Activated CD4-positive, alpha-beta T cell treated with anti-CD3 and anti-CD28 coated beads, Interleukin-2, amount 50 U/mL, for 16 hours (primary cell): ENCODE measurements at places on chromosomes 13 and 19.

GRCh38 chr13:98142380-98143156 is at the start of gene FARP1:
FARP1 (plus strand) TSS chr13:98143094; CDS start chr13:98213243, 70,149 bp downstream.
- DNase-seq: peak; percentile 21

GRCh38 chr13:84439108-84439507 is 556.8 kb upstream of the SLITRK1 start:
- DNase-seq: no peak

DNA sequence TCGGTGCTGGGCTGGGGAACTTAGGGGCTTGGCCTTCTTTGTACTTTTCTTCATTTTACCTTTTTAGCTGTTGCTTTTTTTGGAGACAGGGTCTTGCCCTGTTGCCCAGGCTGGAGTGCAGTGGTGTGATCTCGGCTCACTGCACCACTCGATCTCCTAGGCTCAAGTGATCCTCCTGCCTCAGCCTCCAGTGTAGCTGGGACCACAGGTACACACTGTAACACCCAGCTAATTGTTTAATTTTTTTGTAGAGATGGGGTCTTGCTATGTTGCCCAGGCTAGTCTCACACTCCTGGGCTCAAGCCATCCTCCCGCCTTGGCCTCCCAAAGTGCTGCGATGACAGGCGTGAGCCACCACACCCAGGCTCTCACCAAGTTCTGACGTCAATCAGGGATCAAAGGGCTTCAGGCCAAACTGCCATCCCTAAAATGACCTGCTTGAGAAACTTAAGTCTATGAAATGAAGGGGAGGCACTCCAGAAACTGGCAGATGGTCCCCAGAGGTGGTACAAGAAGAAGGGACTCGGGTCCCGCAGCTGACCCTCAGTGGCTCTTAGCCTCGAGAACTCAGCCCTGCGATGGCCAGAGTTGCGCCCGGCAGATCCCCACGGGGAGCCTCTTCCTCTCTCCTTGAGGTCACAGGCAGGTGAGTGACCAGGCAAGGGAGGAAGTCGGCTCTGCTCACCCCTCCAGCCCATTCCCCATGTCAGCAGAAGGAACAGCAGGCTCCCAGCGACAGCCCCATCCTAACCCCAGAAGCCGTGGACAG is 61.7 kb downstream of the GNG7 start:
- DNase-seq: no peak

GRCh38 chr19:33778089-33778791 is 18.4 kb upstream of the KCTD15 start:
- DNase-seq: peak; percentile 85

GRCh38 chr13:77533875-77534788 is 1.4 kb upstream of the SCEL start:
- DNase-seq: no peak

DNA sequence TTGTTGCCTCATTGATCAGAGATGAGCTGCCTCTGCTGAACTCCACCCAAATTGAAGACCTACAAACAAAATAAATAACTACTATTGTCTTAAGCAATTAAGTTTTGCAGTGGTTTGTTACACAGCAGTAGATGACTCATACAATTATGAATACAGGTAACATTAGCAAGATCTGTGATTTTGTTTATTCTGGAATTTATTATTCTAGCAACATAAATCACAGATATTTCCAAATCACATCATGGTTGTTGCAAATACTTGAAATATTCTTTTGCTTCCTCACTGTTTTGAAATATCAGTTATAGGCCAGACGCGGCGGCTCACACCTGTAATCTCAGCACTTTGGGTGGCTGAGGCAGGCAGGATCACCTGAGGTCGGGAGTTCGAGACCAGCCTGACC is 13.1 kb upstream of the LMTK3 start:
- no peak for DNase-seq

DNA sequence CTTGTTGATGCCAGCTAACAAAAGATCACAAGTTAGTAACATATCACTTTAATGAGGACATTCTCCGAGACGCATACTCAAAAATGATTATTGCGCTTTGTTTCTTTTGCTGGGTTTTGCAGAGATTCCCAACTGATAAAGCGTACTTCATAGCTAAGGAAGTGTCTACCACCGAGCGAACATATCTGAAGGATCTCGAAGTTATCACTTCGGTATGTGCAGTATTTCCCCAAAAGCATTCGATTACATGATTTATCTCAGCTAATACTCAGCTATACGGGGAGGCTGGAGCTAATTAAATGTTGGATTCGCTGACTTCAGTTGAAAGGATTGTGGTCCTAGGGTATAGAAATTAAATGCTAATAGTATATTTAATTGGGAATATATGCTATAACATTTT is 166.3 kb downstream of the STK24 start:
- no peak for DNase-seq

- DNase-seq: no peak
These were observed 161.6 kb downstream of the RNF17 start for GRCh38 chr13:24925318-24926231.

DNA sequence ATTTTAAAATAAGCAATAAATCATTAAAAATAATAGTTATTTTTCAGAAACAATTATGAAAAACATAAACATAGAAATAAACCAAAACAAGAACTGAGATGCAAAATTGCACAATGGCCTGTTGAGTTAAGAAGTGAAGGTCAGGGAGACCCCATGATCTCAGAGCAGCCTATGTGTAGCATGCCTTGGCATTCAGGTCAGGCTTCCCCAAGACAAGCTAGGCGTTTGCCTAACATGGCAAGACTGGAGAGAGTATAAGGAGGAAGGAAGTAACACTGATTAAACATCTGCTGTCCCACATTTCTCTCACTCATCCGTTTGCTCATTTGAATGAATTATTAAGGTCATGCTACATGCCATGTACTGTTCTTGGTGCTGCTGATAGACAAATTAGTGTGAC is 291.8 kb downstream of the TSHZ3 start:
- DNase-seq: no peak

DNA sequence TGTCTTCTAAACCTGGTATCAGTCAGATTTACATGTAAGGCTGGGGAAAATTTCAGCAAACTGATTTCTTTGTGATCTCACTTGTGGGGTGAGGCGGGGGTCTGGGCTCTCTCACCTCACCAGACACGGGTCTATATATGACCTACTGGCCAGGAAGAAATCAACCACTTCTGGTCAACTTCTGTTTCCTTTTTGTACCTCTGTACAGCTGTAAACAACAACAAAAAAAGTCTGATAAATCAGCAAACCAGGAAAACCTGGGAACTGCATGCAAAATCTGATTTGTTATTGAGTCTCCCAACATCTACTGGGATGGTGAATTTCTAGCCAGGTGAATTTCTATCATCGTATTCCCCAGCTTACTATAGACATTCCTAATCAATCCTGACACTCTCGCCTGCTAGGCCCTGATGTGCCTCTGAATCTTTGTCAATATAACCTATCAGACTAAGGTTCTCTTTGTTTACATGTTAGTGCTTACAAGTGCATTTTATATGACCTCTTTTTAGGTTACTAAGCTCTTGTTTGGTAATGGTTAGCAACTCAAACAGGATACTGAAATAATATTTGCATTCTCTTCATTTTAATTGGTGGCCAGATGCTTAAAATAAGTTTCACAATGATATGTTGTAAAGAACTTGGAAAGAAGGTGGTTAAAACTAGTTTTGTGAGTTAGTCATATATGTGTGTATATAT is 77.7 kb downstream of the LRRC63 start:
- no peak for DNase-seq

- DNase-seq: no peak
These were observed 275.6 kb downstream of the KLF5 start for GRCh38 chr13:73334445-73334844.

- no peak for DNase-seq
These were observed 19.3 kb upstream of the DPP9 start for GRCh38 chr19:4742723-4743646.

- DNase-seq: peak; percentile 43
These were observed 89.5 kb upstream of the RFC3 start for GRCh38 chr13:33728271-33729037.

DNA sequence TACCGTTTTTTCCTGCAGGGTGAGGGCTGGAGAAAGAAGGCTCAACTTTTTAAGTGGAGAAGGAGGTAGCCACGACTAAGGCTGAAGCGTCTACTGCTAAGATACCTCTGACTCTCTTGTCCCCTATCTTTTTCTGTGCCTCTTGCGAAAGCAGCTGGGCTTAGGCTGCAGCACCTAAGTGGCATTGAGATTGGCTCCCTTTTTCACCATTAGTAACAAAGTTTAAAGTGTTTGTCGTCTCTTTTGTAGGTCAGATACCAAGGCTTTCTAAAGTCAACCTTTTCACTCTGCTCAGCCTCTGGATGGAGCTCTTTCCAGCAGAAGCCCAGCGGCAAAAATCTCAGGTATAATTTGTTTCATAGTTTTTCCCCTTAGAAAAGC is 887 bp downstream of the CDADC1 start:
- peak; percentile 9 for DNase-seq

DNA sequence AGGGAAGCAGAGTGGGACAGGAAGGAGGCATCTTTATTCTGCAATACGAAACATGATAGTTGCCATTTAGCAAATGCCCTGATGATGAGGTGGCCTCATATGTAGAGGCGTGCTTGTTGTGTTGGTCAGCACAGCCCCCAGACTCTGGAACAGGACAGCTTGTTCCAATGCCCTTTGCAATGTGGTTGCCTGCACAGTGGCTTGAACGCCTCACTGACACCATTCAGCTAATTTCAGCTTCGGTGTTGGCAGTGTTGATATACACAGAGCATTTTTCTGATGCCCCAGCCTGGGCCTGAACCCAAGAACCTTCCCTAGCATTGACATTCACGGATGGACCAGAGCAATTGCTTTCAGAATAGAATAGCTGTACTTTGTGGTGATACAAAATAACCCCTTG is 133.3 kb downstream of the HS6ST3 start:
- DNase-seq: no peak

GRCh38 chr19:7500811-7501450 is 12.1 kb upstream of the PEX11G start:
- peak; percentile 65 for DNase-seq

DNA sequence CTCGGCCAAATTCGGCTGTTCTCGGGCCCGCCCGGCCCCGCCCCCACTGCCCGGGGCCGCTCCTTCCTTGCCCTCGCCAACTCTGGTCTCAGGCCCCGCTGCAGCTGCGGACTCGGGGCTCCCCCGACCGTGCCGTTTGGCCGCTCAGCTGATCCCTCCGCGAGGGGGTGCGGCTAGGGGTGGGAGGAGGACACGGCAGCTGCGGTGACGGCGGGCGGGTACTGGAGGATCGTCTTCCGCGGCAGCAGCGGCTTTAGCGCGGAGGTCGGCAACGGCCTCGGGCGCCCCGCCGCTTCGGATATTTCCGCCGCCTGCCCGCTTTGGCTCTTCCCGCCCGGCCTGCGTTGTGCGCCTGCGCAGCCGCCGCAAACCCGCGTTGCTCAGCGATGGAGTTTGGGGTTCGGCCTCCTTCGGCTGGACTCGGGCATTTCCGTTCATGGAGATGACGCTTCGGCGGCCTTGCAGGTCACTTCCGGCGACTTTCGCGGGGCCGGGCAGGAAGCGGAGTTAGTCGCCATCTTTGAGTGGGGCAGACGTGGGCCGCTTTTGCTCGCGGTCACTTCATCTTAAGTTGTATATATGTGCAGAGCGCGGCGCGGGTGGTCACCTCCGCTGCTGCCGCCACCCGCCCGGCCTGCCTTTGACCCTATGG is 338 bp upstream of the UBE2M start:
- DNase-seq: peak; percentile 100

DNA sequence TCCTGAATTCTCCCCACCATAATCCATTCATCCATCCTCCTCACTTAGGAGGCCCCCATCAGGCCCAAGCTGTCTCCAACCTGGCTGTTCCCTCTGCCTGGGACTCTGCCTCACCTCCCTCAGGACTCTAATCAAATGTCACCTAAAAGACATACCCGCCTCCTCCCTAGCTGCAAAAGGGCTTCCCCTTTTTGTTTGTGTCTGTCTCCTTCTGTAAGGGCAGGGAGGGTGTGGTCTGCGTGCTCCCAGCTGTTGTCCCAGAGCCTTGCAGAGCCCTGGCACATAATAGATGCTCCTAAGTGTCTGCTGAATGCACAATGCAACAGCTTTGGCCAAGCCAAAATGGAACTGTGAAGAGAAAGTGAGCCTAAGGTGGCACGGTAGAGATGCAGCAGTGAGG is 4.4 kb downstream of the TRIR start:
- no peak for DNase-seq

DNA sequence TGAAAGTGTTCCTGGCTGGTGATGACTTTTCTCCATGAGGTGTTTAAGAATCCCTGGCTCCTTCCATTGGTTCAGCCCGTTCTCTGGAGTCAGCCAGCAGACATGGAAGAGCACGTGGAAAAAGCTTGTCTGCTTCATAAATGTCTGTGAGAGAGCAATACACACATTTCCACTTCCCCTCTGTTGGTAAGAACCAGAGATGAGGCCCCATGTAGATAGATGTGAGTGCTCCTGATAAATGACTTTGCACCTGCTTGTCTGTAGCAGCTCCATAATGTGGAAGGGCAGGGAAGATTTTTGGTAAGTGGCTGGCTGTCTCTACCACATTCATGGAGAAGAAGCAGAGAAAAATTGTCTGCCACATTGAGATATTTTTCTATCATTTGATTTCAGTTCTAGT is 325.8 kb downstream of the LMO7 start:
- DNase-seq: no peak

- DNase-seq: no peak
These were observed 875.0 kb downstream of the SLITRK1 start for GRCh38 chr13:83007226-83007625.

DNA sequence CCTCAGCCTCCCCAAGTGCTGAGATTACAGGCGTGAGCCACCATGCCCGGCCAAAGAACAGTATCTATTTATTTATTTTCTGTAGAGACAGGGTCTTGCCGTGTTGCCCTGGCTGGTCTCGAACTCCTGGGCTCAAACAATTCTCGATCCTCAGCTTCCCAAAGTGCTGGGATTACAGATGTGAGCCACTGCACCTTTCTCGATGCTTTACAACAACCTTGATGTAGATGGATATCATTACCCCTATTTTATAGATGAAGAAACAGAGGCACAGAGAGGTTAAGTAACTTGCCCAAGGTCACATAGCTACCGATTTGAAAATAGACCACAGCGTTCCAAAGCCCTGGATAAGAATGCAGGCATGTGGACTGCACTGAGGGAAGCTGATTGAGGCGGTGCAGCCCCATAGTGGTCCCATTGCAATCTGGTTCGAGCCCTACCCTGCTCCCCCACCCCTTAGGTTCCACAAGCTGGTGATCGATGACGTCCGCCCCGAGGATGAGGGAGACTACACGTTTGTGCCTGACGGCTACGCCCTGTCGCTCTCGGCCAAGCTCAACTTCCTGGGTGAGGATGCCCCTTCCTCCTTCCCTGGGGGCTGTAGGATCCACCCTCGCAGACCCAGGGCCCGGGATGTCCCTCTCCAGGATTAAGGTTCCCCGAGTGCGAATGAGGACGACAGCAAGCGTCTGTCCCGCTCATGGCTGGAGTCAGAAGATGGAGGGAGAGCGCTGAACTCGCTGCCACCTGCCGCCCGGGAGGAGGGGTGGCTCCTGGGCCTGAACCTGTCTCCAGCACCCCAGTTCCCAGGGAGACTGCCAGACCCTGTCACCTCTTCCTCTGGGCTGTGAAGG is 17.9 kb downstream of the MYBPC2 start:
- no peak for DNase-seq

- no peak for DNase-seq
These were observed 11.5 kb upstream of the TINCR start for GRCh38 chr19:5579286-5579685.

- DNase-seq: no peak
These were observed 359.3 kb downstream of the EFNB2 start for GRCh38 chr13:106176117-106176516.

- DNase-seq: no peak
These were observed 69.6 kb upstream of the PCDH9 start for GRCh38 chr13:67299751-67300150.
